ENCODE measurements at places on chromosomes 12 and 14.

DNA sequence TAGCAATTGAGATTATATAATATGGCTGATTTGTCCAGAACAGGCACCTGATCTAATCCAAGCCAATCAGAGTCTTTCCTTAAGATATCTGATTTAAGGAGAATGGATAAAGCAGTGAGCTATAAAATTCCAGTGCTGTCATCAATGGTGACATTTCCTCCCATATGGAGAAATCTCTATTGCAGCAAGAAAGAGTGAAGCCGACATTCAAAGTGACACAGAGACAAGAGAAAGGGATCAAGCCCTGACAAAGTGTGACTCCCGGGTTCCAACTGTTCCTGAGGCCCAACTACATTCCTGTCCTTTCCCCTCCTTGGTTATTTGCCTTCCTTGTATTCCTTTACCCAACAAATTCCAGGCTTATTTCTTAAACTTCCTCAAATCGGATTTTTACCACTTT, 430.0 kb upstream of the SOX5 start:
- DNase-seq = no peak

DNA sequence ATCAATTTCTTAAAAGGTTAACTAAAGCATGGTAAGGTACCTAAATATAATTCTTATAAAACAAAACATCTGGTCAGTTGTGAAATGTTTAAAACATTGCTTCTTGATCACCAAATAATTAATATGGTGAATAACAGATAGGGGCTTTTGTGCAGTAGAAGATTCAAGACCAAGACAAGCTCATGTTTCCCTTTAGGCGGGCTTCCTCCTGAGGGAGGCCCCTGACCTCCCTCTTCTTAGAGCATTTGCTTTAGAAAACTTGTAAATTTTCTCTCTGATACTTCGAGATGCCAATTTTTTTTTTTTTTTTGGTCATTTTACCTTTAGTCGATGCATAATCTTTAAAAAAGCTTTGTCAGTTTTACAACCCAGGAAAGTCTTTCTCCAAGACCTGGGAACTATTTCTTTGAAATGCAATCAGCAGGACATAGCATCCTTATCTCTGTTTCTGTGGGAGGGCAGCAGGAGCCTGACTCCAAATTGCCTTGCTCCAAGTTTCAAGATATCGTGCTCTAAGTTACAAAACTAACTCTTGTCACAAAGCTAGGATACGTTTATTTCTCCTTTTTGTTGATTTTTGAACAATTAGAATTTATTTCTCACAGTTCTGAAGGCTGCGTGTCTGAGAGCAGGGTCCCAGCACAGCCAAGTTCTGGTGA, 66.6 kb upstream of the BICD1 start:
- DNase-seq = no peak

DNA sequence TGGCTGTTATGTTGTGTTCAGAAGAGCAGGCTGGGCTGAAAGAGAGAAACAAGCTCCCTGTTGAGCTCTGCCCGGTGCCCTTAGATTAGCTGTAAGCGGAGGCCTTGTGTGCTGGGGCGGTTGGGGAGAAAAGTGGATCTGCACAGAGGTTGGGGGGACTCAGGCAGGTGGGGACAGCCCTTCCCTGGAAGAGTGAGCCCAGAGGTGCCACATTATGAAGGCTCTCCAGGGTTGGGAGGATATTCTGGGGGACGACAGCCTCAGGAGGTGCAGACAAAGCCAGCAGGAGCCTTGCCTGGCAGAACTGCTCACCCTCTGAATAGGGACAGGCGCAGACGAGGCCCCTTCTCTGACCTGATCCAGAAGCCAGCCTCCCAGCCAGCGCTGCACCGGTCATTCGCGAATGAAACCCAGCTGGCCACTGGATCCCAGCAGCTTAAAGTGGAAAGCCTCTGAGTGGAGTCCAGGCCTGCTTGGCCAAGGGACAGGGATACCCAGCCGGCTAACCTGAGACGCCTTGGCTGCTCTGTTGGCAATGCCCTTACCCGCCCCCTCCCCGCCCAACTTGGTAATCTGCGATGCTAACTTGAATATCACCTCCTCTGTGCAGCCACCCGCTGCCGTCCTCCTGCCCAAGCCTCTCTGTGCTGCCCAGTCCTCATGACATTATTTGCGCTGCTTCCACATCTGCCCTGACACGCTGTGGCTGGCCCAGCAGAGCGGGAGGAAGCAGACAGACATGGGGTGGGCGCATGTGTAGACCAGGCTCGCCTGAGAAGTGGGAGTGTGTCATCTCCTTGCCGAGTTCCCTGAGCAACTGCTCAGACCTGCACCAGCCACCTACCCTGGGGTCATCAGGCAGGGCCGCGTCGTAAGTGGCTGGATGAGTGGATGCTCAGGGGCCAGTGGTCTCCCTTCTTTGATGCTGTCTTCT, 5.6 kb downstream of the HIP1R start:
- no peak for DNase-seq

DNA sequence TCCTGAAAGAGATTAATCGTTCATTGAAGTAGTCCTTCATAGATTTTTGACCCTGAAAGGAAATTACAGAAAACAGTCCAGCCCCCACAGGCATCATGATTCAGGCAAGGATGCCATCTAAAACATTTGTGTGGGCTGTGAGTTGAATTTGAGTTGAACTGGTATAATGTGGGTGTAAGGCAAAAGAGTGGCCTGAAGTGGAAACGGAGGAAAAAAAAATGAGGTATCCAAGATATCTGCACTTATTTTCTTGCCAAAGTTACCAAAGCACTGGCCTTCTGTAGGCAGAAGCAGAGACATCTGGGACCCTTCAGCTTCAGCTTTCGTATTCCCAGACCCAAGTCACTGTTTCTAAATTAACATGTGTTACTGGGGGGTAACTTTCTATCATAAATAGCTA, 105.1 kb upstream of the DIO2 start:
- DNase-seq = no peak

DNA sequence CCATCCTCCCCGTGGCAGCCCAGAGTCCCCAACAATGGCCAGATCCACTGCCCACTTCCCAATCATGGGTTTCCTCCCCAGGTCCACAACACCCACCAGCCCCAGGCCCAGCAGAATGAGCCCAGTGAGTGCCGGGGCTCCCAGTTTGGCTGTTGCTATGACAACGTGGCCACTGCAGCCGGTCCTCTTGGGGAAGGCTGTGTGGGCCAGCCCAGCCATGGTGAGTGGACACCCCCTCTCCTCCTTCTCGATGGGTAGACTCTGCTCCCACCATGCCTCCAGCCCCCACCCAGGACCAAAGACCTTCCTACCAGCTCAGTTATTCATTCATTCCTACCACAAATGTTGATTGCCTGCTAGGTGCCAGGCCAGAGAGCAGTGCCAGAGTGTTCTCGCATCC, 23.8 kb downstream of the PAPLN start:
- DNase-seq = no peak

Measured in CD8-positive, alpha-beta memory T cell (primary cell).